ENCODE measurements at places on chromosomes 2 and 18. TPM values are rescaled to one million over a fixed set of nuclear protein-coding genes. Genes with fewer than 3 reads are reported as not detected.

The GIGYF2 gene
- 82.7 TPM for total RNA-seq

The IL36A gene
- not detected for total RNA-seq

The ARHGAP15 gene
- 11.9 TPM for total RNA-seq

GRCh38 chr2:118874324-118874723 is 26.9 kb upstream of the EN1 start:
- no peak for DNase-seq

GRCh38 chr2:54665436-54665856 is 58.0 kb upstream of the EML6 start:
- DNase-seq: peak; percentile 70

Data from upper lobe of left lung (tissue), 6 donors.